Activated naive CD4-positive, alpha-beta T cell treated with Interleukin-2 at 50 U/mL for 16 hours (primary cell): ENCODE measurements at places on chromosomes 2 and 18.

DNA sequence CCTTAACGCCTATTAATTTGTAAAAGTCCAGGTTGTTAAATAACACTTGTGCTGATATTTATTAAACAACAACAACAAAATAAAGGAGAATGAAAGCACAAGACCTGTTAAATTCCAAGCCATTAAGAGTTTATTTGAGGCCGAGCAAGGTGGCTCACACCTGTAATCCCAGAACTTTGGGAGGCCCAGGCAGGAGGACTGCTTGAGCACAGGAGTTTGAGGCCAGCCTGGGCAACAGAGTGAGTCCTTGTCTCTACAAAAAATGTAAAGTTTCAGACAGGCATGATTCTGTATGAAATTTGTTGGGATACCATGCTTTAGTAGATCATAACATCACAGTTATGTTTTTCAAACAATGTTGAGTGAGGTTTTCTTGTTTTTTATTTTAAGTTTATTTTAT, 17.1 kb downstream of the PELI1 start:
- DNase-seq = no peak

- no peak for DNase-seq
Measured at GRCh38 chr2:201546576-201546975, 95.0 kb downstream of the STRADB start.

- DNase-seq = no peak
Measured at GRCh38 chr2:37550190-37550589, 121.3 kb downstream of the CDC42EP3 start.

DNA sequence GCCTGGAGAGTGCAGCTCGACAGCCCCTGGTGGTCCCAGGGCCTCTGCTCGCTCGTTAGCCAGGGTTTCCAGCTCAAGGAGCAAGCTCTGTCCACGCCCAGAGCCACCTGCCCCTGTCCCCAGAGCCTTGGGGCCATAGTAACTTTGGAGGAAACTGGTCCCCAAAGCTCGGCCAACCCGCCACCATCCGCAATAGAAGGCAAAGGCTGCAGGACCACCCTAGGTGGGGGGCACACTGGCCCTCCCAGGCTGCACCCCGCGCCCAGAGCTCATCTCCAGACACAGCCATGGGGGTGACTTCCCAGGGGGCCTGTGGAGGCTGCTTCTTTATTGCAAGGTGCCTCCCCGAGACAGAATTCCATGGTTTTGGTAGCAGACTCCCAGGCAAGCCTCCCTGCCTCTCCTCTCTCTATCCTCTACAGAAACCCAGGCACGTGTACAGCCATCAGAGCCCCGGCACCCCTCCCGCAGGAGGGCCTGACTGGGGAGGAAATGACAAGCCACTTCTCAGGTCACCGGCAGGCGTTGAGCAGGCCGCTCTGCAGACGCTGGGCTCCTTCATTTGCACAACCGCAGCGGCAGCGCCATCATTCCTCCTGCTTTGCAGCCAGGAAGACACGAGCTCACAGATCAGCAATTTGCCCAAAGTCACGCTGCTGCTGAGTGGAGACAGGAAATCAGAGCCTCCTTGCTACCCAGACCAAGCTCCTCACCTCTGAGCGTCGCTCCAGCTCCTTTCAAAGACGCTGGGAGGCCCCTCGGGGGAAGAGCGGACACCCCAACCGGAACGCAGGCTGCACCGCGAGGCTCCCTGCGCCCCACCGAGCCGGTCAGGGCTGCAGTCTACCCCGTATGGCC, 80.2 kb downstream of the NDUFA10 start:
- peak; percentile 26 for DNase-seq

GRCh38 chr2:227351639-227352038, 26.6 kb downstream of the MFF start:
- DNase-seq = no peak

DNA sequence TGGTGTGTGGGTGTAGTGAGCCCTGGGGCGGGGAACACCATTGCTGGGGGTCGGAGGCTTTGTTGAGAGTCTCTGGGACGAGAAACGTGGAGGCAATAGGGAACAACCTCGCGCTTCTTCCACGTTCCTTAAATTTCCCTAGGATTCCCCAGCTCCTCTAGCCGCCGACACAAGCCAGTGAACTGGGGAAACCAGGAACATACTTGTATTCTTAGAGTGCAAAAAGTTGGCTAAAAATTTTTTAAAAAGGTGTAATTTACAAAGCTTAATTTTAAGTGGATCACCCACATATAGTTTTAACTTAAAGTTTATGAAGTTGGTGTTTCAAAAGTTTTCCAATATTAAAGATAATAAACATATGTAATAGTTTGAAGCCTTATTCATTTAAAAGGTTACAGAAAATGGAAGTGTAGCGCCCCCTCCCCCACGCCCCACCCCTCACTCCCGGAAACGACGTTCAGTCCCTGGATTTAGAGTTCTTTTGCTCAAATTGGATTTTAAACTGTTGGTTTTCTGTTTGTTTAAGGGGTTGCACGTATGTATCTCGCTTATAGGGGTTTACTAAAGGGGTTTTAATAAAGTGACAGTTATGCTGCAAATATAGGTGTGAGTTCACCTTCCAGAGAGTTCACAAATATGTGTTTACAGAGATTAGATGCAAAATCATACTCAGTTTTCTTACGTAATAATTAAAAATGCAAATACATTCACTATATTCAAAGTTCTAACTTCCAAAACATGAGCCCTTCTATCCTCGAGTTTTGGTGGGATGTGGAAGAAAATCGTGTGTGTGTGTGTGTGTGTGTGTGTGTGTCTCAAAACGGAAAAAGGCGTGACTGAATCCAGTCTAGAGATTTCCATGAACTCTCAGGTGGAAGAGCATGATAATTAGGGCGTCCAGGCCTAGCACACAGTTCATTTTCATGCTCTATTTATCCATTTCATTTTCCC, 872 bp downstream of the DSG2 start:
- DNase-seq = no peak

- DNase-seq = no peak
Measured at GRCh38 chr2:170180031-170180566, 2.2 kb downstream of the MYO3B start.

- DNase-seq = no peak
Measured at GRCh38 chr2:7841751-7842150, 840.1 kb upstream of the ID2 start.

DNA sequence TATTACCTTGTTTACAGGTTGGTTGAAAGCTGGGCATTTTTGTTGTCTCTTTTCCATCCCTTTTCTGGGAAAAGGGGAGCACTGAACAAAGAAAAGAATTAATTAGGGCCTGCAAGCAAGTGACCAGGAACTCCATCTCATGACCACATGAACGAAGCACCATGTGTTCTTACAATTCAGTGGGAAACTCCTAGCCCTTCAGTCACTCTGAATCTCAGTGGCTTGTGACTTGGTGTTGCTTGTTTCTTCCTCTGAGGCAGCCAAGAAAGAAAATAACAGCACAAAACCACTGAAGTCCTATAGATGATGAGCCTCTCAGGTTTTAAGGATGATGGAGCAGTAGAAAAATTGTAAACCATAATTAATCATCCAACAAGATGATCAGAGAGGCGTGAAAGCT, 129.1 kb upstream of the CAB39 start:
- DNase-seq = no peak

- no peak for DNase-seq
Measured at GRCh38 chr2:237066396-237066795, 19.3 kb upstream of the COPS8 start.

DNA sequence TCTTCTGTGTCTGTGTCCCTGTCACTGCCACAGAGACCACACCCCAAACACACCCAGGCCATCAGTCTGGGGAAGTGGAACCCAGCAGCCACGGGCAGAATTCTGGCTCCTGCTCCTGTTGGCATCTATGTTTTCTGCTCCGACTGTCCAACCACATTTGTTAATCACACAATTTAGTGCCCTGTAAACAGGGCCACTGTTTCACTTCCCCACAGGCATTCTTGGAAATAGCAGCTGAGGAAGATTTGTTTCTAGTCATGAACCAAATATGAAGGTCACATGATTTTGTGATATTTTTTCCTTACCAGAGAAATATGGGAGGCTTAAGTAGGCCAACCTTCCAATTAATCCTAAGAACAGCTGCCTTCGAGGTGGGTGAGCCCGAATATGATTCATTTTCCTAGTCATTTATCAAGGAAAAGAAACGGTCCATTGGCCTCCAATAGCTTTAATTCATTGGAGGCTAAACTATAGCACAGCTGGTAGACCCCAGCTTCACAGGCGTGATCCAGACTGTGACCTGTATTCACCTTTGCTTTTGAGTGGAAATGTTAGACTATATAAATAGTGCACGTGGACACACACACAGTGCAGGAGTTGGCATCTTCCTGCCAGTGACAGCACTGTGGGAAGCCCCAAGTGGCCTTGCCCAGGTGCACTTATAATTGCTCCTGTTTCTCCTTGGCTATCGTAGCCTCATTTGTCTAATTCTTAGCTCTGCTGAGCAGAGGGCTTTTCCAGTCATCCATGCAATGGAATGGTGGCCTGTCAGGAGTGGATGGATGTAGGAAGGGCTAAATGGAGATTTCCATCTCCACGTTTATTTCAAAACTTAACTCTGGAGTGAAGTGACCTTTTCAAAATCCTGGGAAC, 267.9 kb downstream of the LPIN1 start:
- DNase-seq = no peak
